ENCODE measurements at places on chromosomes 11 and 22. TPM values are rescaled to one million over a fixed set of nuclear protein-coding genes. Genes with fewer than 3 reads are reported as not detected.

Gene OR51B2
- total RNA-seq = not detected

- DNase-seq = no peak
These were observed 679.9 kb downstream of the OPCML start for GRCh38 chr11:132852361-132852760.

GRCh38 chr11:125404157-125404810 is 91.8 kb downstream of the FEZ1 start:
- DNase-seq = peak; percentile 81

DNA sequence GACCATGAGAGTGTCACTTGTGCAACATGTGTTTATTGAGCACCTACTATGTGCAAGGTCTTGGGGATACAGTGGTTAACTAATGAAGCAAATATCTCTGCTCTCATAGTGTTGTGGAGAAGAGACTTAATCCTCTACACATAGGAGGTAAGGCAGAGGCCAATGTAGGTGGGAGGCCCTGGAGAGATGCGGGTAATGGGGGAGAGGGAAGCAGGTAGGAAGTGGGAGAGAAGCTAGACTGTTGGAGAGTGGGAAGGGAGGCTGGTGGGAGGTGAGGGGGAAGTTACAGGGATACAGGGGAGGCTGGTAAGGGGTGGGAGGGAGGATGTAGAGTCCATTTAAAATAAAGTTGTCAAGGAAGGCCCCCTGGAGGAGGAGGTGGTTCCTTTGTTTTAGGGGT is 240.0 kb downstream of the MIAT start:
- no peak for DNase-seq

Gene KRTAP5-10
- 0.58 TPM for total RNA-seq

GRCh38 chr22:44279069-44279360 is 33.7 kb downstream of the SHISAL1 start:
- DNase-seq = no peak

DNA sequence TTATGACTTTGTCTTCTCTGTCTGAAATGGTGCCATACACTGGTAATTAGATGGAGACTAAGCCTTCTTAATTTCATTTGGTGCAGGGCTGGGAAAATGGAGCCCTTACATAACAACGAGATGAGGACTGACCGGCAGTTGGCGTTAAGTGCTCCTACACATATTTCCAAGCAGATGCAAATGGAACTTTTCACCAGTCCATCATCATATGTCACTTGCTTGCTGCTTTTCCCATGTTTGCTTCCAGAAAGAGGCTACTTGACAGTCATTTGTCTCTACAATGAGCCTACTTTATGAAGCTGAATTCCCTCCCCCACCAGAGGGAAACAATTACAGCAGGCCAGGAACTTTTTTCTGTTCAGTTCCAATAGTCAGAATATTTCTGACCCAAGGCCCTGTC is 32.6 kb downstream of the SVIP start:
- no peak for DNase-seq

All from LHCN-M2 (cell line).